ENCODE measurements at places on chromosomes 5 and 9.

DNA sequence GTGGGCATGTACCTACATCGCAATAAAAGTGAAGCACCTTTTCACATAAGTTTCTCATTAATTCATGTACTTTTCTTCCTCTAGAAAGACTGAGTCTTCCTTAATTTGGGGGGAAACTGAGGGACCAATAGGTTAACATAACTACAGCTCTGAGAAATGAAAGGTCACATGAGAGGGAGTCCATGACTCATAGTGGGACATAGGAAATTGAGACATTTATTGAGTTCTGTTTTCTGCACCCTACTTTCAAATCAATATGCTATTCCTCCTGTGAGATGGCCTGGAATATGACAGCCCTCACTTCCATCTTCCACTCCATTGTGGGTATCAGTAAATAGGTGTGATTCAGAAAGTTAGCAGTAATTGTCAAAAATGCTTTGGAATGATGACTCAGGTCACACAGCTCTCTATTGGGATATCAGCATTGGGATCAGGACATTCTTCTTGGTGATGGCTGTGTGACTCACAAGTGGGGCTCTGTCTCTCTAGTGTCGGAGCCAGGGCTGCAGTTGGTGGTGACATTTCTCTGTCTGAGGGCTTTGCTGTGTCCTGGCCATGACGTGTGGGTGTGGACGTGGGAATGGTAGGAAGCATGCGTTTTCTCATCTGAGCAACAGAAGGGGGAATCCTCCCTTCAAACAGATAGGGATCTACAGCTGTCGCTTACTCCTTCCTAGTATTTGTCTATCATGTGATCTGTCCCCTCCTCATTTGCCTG, 125.0 kb downstream of the TRIO start:
- DNase-seq, result peak; percentile 58

DNA sequence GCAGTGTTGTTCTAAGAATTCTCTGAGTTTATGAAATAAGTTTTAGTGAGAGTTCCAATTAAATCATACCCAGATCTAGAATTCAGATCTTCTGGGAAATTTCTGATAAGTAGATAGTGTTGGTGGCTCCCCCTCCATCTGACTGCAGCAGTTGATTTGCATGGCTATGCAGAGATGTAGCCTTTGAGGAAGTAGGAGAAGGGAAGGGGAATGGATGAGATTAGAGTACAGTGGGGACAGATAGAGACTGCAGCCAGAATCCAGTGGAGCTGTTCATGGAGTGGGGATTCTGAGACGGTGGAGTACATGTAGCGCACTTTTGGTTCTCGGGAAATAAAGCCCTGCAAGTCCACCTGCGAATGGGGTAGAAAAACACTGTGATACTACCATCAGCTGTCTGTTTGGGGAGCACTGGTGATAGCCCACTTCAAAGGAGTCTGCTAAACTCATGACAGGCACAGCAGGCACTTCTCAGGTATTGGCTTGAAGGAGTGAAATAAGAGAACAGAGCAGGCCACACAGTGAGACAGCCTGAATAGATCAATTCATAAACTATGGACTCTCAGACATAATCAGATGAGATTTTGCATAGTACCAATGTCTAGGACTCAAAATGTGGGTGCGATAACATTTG, 96.8 kb downstream of the ALDH1A1 start:
- DNase-seq, result no peak

GRCh38 chr5:160679567-160680309, 172.3 kb downstream of the ATP10B start:
- no peak for DNase-seq

- peak; percentile 99 for DNase-seq
Measured at GRCh38 chr5:73321757-73322436, 126.7 kb downstream of the FOXD1 start.

GRCh38 chr5:65047948-65048690, 279.4 kb downstream of the CWC27 start:
- DNase-seq, result no peak

GRCh38 chr9:127311239-127311741, 46.7 kb downstream of the GARNL3 start:
- no peak for DNase-seq

GRCh38 chr9:129968690-129969485, 74.1 kb downstream of the FNBP1 start:
- peak; percentile 94 for DNase-seq

DNA sequence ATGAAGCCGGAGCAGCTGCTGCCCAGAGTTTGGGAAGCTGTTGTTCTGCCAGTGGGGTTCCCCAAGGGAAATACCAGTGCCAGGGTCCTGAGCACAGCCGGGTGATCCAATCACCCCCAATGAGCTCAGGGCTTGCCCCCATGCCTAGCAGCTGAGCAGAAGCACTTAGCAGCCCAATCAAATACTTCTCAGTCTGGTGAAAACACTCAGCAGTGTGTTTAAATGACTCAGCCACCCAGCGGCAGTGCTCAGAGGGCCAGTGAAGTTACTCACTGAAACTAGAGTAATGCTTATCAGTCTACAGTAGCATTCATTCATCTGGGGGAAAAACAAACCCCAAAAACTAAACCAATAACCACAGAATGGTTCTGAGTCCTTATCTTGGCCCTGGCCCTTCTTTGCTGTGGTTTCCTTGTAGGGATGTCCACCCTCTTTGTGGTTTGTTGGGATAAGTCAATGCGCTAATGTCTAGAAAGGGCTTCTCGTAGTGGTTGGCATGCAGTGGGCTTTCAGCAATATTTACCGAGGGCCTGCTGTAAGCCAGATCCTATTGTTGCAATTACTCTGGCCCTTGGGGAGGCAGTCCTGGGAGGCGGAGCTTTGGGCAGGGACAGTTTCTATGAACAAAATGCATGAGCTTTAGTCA, 43.1 kb downstream of the LHX2 start:
- peak; percentile 94 for DNase-seq

- no peak for DNase-seq
Measured at GRCh38 chr5:173392-174290, 17.7 kb upstream of the LRRC14B start.

DNA sequence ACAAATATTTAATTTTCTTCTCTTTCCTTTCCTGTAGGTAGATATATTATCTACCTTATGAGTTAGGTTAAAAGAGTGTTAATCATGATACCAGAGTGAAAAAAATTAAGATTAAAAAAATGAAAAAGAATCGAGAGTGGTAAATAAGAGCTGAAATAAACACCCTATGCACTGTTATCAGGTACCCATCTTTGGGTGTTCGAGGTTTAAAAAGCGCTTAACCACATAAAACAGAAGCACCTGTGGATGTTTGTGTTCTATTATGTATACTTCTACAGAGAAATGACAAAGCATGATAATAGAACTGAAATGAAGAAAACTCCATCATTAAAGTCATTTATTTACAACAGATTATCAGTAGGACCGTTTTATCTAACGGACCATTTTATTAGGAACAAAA, 25.7 kb upstream of the GCNT4 start:
- no peak for DNase-seq

DNA sequence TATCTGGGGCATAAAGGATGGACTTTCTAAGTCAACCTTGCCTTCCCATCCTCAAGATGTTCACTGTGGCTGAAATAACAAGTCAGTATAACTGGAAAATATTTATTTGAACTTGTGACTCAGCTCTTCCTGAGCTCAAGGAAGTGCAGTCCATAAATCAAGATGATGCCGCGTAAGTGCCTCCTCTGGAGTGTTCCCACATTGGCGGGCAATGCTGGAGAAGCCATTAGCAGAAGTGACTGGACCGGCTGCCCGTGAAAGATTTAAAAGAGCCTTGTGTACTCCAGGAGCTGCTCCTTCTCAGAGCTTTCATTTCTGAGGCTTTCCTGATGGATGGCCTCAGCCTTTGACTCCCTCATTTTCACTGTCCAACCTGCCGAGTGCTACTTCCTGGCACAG, 17.4 kb downstream of the TMOD1 start:
- DNase-seq, result peak; percentile 58

- DNase-seq, result no peak
Measured at GRCh38 chr5:2143646-2144353, 261.1 kb upstream of the IRX4 start.

GRCh38 chr5:89064054-89064453, 181.1 kb upstream of the MEF2C start:
- no peak for DNase-seq

GRCh38 chr9:111922324-111923013, 25.9 kb downstream of the UGCG start:
- no peak for DNase-seq

GRCh38 chr5:179618923-179619554, 4.4 kb downstream of the HNRNPH1 start:
- no peak for DNase-seq

DNA sequence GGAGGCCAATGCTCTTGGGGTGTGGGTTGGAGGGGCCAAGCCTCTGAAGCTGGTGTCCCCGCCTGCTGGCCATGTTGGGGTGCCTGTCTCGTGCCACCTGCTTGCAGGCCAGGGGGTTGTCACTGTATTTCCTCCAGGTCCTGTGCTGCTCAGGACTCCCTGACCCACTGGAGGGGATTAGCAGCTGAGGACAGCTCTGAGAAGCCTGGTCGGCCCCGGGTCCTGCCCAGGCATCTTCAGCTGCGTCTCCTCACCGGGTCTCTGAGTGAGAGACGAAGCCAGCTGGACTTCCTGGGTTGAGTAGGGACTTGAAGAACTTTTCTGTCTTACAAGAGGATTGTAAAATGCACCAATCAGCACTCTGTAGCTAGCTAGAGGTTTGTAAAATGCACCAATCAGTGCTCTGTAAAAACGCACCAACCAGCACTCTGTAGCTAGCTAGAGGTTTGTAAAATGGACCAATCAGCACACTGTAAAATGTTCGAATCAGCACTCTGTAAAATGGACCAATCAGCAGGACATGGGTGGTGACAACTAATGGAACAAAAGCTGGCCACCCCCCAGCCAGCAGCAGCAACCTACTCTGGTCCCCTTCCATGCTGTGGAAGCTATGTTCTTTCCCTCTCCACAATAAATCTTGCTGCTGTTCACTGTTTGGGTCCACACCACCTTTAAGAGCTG, 20.6 kb upstream of the SLC9A3 start:
- DNase-seq, result no peak

GRCh38 chr5:170286386-170286925, 11.1 kb downstream of the LCP2 start:
- no peak for DNase-seq

DNA sequence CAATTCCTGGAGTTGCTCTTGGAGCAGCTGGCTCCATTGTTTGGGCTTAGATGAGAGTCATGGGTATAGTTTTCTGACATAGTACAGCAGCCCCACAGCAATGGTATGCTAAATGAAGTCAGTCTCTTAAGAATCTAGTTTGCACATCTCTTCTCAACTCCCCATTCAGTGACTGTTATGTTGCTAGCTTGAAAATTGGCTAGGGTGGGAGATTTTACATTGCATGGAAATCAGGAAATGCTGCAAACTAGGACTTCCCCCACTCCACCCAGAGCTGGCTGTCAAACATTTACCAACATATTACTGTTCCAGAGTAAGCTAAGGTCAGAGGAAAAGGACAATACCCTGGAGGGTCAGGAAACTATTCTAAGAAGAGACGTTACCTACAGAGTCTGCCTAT, 17.6 kb upstream of the FCHO2 start:
- no peak for DNase-seq

DNA sequence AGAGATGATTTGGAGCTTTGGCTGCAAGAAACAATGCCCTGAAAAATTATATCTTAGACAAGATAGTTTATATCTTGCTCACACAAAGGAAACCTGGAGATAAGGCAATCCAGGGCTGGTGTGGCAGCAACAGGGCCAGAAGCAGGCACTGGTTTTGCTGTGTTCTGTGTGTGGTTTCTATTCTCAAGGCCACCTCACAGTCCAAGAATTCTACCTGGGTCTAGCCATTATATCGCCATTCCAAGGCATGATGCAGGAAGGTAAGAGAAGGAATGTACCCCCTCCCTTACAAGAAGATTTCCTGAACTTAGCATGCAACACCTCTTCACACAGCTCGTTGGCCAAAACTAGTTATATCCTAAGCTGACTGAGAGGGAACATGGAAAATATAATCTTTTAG, 74.5 kb upstream of the MEGF10 start:
- DNase-seq, result peak; percentile 8

- no peak for DNase-seq
Measured at GRCh38 chr5:35811108-35811741, 45.5 kb upstream of the IL7R start.

GRCh38 chr5:109030360-109031143, 282.9 kb downstream of the FER start:
- no peak for DNase-seq

GRCh38 chr5:67395790-67396418, 199.3 kb upstream of the CD180 start:
- DNase-seq, result no peak

- DNase-seq, result peak; percentile 11
Measured at GRCh38 chr9:33785914-33786313, 9.4 kb upstream of the PRSS3 start.

- peak; percentile 56 for DNase-seq
Measured at GRCh38 chr5:109784687-109785086, 95.0 kb downstream of the MAN2A1 start.

DNA sequence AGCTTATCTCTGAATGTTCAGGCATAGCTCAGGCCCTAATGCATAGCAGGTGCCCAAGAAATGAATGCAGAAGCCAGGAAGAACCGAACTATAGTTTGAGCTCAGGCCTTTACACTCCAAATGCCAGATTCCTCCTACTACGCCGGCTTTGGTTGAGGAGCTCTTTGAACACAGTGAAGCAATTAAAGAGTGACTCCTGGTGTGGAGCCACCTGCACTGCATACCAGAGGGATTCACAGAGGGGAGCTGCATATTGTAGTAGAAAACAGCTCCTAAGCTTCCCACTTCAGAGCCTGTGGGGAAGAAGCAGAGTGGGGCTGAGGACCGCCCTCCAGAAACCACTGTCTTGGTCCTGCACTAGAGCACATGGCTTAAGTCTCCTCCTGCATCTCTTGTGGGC, 14.5 kb upstream of the KCNMB1 start:
- no peak for DNase-seq

DNA sequence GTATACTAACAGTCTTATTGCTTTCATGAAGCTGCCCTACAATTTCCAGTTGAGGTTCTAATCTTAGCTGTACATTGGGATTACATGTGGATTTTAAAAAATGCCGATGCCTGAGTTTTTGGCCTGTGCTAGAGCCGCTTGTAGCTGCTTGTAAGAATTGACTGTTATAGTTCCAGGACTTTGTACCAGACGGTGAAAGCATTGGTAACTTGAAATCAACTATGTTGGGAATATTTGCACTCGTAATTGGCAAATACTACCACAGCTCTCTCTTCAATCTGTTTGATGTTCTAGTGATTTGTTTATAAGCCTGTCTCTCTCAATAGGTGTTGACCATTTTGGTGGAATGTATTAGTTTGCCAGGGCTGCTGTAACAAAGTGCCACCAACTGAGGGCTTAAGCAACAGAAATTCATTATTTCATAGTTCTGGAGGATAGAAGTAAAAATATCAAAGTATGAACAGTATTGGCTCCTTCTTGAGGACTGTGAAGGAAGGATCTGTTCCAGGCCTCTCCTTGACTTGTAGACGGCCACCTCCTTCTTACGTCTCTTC, 50.5 kb upstream of the DHFR start:
- no peak for DNase-seq

GRCh38 chr5:9466697-9467096, 79.2 kb downstream of the SEMA5A start:
- no peak for DNase-seq
